ENCODE measurements at places on chromosomes 1 and 21.

- H3K27me3 ChIP-seq: peaks cover 6% of the 10 kb centered on the region
- no peak for DNase-seq
- H3K4me1 ChIP-seq: no peaks in the 10 kb centered on the region
- no peaks in the 10 kb centered on the region for H3K36me3 ChIP-seq
- no peak overlapping the region for H3K4me3 ChIP-seq
These were observed 104.2 kb upstream of the MAGI3 start for GRCh38 chr1:113286156-113286555.

- H3K36me3 ChIP-seq: no peaks in the 10 kb centered on the region
- no peak for DNase-seq
- H3K4me3 ChIP-seq: no peak overlapping the region
- H3K27me3 ChIP-seq: no peaks in the 10 kb centered on the region
These were observed 2.4 kb upstream of the CEP350 start for GRCh38 chr1:179952186-179952585.

- no peaks in the 10 kb centered on the region for H3K27me3 ChIP-seq
- H3K4me3 ChIP-seq: peak overlapping the region; percentile 29
- no peak for DNase-seq
These were observed 235.4 kb downstream of the TPR start for GRCh38 chr1:186139701-186140100.

DNA sequence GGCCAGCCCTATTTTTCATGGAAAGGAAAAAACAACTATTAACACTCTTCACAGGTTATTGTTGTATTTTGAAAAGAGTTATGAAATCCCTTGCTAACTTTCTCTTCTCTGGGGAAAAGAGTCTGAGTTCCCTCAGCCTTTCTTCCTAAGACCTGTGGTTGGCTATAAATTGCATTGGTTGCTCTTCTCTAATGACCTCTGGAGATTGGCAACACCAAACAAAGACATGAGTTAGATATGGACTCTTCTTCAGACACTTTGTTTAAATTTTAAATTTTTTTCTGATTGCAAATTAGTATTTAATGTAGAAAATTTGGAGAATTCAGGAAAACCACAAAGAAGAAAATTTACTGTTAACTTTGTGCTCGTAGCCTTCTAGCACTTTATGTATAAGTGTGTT, 275.7 kb downstream of the PBX1 start:
- DNase-seq: peak; percentile 23
- H3K4me1 ChIP-seq: no peaks in the 10 kb centered on the region
- no peaks in the 10 kb centered on the region for H3K36me3 ChIP-seq

DNA sequence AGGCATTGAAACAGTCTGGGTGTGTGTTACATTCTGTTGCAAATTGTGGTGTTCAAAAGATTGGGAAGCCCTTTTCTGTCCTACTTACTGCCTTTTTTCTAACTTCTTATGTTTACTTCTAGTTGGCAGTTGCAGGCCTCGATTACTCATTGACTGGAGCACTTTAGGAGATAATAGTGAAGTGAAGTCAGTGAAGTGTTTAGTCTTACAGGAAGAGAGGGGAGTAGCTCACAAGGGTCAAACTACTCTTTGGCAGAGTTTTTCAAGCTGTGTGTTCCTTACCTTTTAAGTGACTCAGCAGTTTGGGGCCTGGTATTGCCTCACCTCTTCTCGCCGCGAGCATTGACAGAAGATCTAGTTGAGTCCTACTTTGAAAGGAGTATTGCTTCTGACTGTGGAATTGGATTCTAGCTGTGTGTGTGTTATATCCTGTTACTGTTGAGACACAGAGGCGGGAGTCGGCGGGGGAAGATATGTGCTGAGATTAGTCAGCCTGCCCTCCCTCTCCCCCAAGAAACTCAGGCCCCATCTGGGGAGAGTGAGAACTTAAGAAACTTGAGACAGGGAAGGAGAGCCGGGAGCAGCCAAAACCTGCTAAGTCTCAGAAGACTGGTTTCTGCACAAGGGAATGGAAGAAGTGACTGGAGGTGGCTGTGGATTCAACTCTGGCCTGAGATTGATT, 19.3 kb downstream of the AHCYL1 start:
- DNase-seq: peak; percentile 99
- peaks cover under 1% of the 10 kb centered on the region for H3K36me3 ChIP-seq
- peak overlapping the region; percentile 93 for H3K27ac ChIP-seq
- peaks cover 2% of the 10 kb centered on the region for H3K4me1 ChIP-seq

GRCh38 chr1:196440711-196441110, 167.5 kb downstream of the KCNT2 start:
- no peaks in the 10 kb centered on the region for H3K36me3 ChIP-seq
- H3K4me1 ChIP-seq: no peaks in the 10 kb centered on the region

DNA sequence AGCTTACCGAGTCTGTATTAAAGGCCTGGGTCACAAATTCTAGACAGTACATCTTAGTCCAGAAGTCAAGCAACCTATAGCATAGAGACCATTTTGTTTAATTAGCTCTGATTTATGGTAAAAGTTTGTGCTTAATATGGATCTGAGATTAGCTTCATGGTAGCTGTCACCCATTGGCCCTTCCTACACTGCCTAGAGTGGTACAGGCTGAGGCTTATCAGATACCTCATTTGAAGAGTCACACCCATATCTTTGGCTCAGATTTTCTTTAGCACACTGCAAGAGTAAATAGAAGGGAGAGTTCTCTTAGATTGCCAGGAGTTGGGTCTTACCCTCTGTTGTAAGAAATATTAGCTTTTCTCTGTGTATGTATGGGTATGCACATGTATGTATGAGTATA, 3.6 kb downstream of the AK4 start:
- no peak overlapping the region for H3K4me3 ChIP-seq
- no peak for DNase-seq
- H3K27me3 ChIP-seq: no peaks in the 10 kb centered on the region
- H3K36me3 ChIP-seq: no peaks in the 10 kb centered on the region

- H3K36me3 ChIP-seq: no peaks in the 10 kb centered on the region
- H3K27ac ChIP-seq: no peak overlapping the region
- H3K4me3 ChIP-seq: no peak overlapping the region
- no peak for DNase-seq
These were observed 575.5 kb downstream of the PTPRU start for GRCh38 chr1:29811727-29812407.

DNA sequence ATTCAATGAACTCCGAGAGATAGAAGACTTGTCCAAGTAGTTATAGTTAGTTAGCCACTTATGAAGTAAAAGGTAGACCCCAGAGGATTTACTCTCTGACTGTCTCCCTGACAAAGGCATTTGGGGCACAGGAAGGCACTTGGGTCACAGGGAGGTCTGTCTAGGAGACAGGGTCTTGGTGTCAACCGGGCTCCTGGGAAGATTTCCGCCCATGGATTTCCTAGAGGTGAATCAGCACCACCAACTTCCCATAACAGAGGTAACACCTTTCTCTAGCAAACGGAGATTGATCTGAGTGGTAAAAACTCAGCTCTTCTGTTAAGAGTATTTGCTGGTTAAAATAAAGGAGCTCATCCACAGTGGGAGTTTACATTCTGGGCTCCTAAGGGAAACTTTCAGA, 16.4 kb downstream of the CCN1 start:
- H3K4me3 ChIP-seq: no peak overlapping the region
- no peak for DNase-seq
- H3K27ac ChIP-seq: no peak overlapping the region
- peaks cover 5% of the 10 kb centered on the region for H3K4me1 ChIP-seq
- no peaks in the 10 kb centered on the region for H3K27me3 ChIP-seq

GRCh38 chr1:165629848-165630628, 996 bp upstream of the MGST3 start:
- H3K27me3 ChIP-seq: no peaks in the 10 kb centered on the region
- peaks cover 6% of the 10 kb centered on the region for H3K4me1 ChIP-seq

DNA sequence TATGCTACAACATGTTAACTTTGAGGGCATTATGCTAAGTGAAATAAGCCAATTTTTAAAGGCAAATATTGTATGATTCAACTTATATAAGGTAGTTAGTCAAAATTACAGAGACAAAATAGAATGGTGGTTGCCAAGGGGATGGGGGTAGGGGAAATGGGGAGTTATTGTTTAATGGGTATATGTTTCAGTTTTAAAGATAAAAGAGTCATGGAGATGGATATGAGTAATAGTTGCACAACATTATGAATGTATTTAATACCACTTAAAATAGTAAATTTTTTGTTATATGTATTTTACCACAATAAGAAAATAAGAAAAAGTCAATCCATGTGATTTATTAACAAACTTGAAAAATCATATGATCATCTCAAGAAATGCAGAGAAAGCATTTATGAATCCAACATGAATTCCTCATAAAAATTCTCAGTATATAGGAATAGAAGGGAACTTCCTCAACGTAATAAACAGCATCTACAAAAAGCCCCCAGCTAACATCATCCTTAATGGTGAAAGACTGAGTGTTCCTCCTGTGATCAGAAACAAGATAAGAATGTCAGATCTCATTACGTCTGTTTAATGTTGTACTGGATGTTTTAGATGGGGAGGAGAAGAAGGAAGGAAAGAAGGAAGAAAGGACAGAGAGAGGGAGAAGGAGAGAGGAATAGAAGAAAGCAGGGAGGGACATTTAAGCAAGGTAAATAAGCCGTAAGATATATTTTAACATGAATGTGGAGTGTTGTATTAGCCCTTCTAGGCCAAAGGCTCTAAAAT, 6.7 kb upstream of the TSEN15 start:
- no peak for DNase-seq
- H3K4me3 ChIP-seq: no peak overlapping the region
- no peaks in the 10 kb centered on the region for H3K36me3 ChIP-seq
- H3K4me1 ChIP-seq: no peaks in the 10 kb centered on the region
- no peaks in the 10 kb centered on the region for H3K27me3 ChIP-seq

- no peak for DNase-seq
- H3K27ac ChIP-seq: no peak overlapping the region
- H3K4me1 ChIP-seq: no peaks in the 10 kb centered on the region
- H3K4me3 ChIP-seq: no peak overlapping the region
- no peaks in the 10 kb centered on the region for H3K27me3 ChIP-seq
These were observed 529.4 kb upstream of the CXADR start for GRCh38 chr21:16983420-16983819.

DNA sequence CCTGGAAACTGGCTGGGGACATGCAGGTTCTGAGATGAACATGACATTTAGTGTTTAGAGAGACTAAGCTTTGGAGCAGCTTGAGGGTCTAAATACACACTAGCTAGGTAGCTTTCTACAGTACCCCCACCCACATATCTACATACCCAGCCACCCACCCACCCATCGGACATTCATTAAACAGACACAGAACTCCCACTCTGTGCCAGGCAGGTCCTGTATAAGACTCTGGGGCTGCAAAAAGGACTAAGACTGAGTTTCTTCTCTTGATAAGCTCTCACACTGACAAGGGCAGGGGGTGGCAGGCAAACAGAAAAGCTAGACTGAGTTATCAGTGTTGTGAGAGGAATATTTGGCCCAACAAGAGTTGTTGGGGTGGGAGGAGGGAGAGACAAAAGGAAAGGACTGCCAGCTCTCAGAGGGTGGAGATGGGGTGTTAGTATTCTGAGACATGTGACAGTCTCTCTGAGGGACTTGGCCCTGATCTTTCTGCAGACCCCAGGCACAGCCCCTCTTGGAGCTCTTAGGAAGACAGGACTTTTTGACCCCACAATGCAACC, 6.8 kb downstream of the MAP7D1 start:
- no peaks in the 10 kb centered on the region for H3K27me3 ChIP-seq
- no peak overlapping the region for H3K4me3 ChIP-seq
- peaks cover 25% of the 10 kb centered on the region for H3K36me3 ChIP-seq

DNA sequence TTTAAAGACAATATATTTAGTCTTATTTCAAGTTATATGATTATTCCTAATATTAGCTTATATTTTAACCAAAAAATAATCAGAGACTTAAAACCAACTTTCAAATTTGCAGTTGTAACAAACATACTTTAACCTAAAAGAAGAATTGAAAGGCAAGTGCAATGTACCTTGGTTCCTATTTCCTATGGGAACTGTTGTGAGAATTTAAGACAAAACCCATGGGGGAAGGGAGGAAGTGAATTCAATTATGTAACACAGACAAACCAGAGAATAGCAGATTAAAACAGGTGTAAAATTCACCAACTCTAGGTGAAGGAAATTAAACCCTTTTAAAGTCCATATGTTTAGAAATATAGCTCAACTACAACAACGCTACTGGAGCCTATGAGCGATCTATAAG, 22.6 kb upstream of the CR2 start:
- no peaks in the 10 kb centered on the region for H3K4me1 ChIP-seq
- DNase-seq: no peak
- H3K36me3 ChIP-seq: no peaks in the 10 kb centered on the region
- no peak overlapping the region for H3K27ac ChIP-seq

DNA sequence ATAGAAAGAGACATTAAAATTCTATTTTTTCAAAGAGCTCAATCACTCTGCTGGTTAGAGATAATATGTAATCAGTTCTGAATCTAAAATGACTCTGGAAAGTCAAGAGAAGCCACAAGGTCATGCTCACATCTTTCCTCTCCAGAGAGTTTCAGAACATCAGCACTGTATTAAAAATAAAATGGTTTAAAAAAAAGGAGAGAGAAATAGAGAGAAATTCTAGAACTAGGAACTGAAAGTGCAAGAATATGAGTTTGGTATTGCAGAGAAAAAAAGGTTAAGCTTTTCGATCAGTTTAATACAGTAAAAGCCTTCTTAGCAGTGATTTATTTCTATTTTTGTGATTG, 44.0 kb upstream of the DIPK1A start:
- no peak for DNase-seq
- no peaks in the 10 kb centered on the region for H3K4me1 ChIP-seq
- H3K36me3 ChIP-seq: no peaks in the 10 kb centered on the region
- H3K27me3 ChIP-seq: peaks cover 17% of the 10 kb centered on the region
- no peak overlapping the region for H3K27ac ChIP-seq

DNA sequence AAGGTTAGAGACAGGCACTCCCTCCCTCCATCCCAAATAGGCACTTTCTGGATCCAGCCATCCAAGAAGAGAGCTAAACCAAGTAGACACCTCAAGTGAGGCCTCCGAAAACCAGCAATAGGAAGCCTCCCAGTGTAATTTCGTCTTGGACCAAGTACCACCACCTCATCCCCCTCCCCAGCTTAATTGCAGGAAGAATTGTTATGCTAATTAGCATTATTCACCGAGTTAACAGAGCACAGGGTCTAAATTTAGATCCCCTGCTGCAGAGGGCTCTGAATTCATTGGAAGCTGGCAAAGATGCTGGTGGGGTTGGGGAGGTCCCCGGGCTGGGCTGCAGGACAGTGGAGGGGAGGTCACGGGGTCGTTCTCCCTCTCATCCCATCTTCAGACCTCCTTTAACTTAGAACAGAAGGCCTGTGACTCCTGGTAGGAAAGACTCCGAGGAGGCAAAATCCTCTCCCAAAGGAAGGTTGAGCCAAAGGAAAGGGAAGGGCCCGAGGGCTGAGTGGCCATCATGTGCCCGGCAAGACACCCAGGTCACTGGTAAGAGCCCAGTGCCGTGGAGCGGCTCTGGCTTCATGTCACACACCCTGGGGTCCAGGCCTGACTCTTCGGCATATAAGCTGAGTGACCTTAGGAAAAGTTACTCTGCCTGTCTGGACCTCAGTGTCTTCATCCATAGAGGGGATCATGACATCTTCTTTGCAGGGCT, 209.2 kb upstream of the GRIK3 start:
- H3K4me3 ChIP-seq: no peak overlapping the region
- no peaks in the 10 kb centered on the region for H3K36me3 ChIP-seq
- DNase-seq: no peak
- H3K4me1 ChIP-seq: peaks cover 1% of the 10 kb centered on the region

Measured in mesenchymal stem cell (in vitro differentiated cells and primary cell).